ENCODE measurements at places on chromosomes 1 and 21. TPM values are rescaled to one million over a fixed set of nuclear protein-coding genes. Genes with fewer than 3 reads are reported as not detected.

TMIGD3 gene
- not detected for total RNA-seq

NUDC gene
- 26.7 TPM for total RNA-seq

MFAP2 gene
- 47.7 TPM for total RNA-seq

B3GALT2 gene
- 0.18 TPM for total RNA-seq

HTR1D gene
- not detected for total RNA-seq

OR6N1 gene
- 0.16 TPM for total RNA-seq

APOBEC4 gene
- total RNA-seq, result not detected

RPTN gene
- not detected for total RNA-seq

BATF3 gene
- not detected for total RNA-seq

KRTAP13-2 gene
- not detected for total RNA-seq

VASH2 gene
- total RNA-seq, result 0.90 TPM

SPRR1A gene
- total RNA-seq, result not detected

C1orf232 gene
- total RNA-seq, result not detected

AADACL4 gene
- not detected for total RNA-seq

WNT9A gene
- 0.99 TPM for total RNA-seq

WNT4 gene
- total RNA-seq, result not detected

BCAR3 gene
- total RNA-seq, result 20.6 TPM

ADGRL4 gene
- total RNA-seq, result 139 TPM

HES3 gene
- total RNA-seq, result not detected

NDUFS5 gene
- total RNA-seq, result 365 TPM

LAPTM5 gene
- total RNA-seq, result 0.18 TPM

TSPEAR gene
- total RNA-seq, result 0.08 TPM

VANGL2 gene
- total RNA-seq, result not detected

Measured in fibroblast of the aortic adventitia (primary cell).